ENCODE measurements at places on chromosomes 6 and 20.

- no peak for DNase-seq
Measured at GRCh38 chr6:145829102-145829501, 14.5 kb upstream of the FBXO30 start.

DNA sequence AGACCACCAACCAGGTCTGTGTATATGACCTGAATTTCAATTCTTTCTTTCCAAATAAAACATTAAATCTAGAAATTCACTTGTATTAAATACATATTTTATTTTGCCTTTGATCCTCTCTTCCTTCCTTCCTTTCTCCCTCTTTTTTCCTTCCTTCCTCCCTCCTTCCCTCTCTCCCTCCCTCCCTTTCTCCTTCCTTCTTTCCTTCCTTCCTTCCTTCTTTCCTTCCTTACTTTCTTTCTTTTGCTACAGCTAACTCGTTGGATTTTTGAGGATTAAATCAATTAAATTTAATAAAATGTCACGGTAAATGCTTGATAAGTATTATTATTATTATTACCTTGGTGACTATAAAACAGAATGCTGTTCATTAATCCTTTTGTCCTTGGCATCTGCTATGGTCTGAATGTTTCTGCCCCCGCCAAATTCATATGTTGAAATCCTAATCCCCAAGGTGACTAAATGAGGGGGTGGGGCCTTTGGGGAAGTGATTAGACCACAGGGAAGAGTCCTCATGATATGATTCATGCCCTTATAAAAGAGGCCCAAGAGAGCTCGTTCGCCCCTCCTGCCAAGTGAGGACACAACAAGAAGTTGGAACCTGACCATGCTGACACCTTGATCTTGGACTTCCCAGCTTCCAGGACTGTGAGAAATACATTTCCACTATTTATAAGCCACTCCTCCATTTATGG, 67.6 kb upstream of the BTBD3 start:
- DNase-seq: no peak

DNA sequence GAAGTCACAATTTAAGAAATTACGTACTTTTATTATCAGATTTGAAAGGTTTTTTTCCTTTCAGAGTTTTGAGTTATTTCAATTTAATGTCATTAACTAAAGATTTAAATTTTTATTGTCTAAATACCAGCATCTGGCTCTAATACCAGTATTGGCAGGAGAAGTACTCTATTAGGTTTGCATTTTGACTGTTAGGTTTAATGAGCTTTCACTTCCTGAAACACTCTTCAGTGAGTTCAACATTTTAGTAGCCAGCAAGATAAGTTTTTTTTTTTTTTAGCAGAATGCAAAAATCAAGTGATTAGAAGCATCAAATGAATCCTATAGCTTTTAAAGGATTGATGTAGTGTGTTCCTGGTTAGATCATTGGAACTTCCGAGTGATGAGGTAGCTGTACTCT, 34.0 kb upstream of the SCGN start:
- no peak for DNase-seq

GRCh38 chr6:16684896-16685554, 76.2 kb downstream of the ATXN1 start:
- no peak for DNase-seq

- no peak for DNase-seq
Measured at GRCh38 chr20:32920530-32921298, 62.0 kb downstream of the EFCAB8 start.

Data from NCI-H146 (cell line).